ENCODE measurements at places on chromosomes 6 and 20.

- DNase-seq, result no peak
Observed at GRCh38 chr20:44460795-44461141, 14.9 kb upstream of the TTPAL start.

- DNase-seq, result no peak
Observed at GRCh38 chr6:3403238-3404173, 53.3 kb downstream of the SLC22A23 start.

DNA sequence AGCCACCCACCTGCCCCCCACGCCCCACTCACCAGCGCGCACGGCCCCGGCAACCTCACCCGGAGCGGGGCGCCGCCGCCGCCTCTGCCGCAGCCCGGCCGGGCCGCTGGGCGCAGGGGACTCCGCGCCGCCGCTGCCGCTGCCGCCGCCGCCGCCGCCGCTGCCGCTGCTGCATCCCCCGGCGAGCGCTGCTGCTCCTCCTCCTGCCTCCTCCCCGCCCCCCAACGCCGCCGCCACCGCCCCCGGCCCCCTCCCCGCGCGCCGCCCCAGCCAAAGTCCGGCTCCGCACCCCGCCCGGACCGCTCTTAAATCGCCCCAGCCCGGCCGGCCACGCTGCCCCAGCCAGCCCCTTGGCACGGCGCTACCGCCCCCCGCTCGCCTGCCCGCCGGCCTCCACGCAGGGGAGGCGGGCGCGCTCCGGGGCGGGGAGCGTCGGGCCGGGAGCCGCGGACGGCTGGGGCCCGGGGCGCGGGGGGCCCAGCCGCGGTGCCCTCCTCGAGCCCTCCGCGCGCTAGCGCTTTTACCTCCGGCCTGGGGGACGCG is at the start of gene SULF2:
Gene SULF2 (minus strand): TSS at position 171 of the 543 bp plus-strand sequence. CDS start 28,118 bp downstream, outside the sequence.
- DNase-seq, result no peak

DNA sequence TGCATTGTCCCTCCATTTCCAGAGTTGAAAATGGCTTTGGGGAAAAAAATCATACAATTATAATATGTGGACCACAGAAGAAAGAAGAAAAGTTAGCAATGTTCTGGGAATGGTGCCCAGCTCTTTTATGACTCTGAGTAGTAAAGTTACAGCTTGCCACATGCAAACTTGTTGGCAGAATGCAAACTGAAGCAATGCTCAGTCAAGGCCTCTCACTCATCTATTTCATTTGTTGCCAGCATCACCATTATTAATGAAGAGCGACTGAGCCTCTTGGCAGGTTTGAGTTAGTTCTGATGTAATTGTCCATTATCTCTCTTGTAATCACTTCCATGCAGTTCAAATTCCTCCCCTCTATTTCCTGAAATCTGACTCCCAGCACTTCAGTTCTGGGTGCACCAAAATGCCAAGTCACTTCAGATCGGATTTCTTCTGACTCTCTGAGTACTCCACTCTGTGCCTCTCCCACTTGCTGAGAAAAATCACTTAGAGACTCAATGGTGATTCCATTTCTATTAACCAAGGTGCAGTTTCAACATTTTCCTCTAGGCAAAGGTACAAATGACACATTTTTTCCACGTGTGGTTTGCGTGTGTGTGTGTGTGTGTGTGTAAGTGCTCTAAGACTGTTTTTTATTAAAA is 154.4 kb upstream of the STMND1 start:
- no peak for DNase-seq

- no peak for DNase-seq
Observed at GRCh38 chr6:32427218-32427617, 12.5 kb upstream of the HLA-DRA start.
